GM03348 (cell line): ENCODE measurements at places on chromosomes 16 and 17.
A peak's percentile ranks its signal among the peaks of the same experiment; 100 is the strongest.

DNA sequence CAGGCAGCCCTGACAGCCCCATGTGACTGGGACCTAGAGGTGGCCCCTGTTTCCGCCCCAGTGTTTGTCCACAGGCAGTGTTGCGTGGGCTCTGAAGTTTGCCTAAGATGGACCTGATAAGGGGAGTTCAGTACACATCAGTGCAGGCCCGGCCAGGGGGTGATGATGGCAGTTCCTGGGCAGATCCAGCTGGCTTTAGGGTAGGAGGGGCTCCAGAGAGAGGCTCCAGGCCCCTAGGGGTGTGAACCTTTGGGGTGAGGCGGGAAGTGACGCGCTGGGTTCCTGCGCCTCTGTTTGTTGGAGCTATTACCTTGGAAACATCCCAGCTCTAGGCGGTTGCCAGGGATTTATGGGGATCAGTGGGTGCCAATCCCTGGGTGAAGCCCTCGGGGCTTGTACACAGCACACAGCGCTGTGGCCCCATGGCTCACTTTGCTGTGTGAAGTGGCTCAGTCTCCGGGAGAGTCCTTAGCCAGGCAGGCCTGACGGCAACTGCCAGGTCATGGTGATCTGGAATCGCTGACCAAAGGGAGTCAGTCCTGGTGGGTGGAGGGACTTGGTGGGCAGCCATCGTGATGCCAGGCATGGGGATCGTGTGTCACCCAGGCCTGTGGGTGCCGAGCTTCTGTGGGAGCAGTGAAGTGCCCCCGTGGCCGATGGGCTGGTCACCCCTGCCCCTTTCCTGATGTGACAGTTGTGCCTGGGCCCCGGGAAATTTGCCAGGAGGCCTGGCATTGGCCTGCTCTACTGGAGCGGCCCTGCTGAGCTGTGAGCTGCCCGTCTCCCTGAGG, 146.1 kb downstream of the SEC14L1 start:
- no peak for DNase-seq

- no peak for DNase-seq
These were observed 69.8 kb downstream of the MRTFB start for GRCh38 chr16:14140923-14141322.

DNA sequence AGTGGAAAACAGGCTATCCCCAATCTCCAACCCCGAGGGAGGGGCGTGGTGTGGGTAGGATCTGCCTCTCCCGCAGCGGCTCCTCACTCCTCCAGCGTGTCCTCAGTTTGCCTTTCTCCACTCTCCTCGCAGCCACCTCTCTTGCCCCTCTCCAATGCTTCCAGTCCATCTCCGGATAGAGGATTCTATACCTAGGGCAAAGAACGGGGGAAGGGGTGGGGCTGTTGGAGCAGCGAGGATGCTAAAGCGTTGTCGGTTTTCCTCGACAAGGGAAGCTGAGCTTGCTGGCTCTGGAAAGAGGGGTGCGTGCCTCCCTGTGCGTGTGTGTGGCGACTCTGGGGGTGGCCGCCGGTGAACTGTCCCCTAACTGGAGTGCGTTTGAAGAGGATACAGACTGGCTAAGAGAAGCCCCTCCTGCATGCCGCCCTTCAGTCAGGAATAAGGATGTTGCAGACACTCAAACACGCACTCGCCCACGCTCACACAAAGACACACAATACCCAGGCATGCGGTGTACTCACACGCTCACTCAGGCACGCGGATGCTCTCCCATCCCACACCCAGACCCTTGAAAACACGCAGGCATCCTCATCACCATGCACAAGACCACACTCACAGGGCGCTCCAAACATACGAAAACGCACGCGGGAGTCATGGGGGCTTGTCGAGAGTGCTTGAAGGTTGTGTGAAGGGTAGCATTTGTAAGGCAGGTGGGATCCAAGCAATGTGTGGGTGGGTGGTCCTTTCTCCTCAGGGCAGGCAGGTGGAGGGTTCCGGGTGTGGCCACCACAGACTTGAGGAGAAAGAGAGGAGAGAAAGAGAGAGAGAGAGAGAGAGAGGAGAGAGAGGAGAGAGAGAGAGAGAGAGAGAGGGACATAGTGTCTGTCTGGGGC, 655 bp upstream of the GPR139 start:
- no peak for DNase-seq

- DNase-seq, result no peak
These were observed 2.1 kb downstream of the HERPUD1 start for GRCh38 chr16:56933828-56934598.

DNA sequence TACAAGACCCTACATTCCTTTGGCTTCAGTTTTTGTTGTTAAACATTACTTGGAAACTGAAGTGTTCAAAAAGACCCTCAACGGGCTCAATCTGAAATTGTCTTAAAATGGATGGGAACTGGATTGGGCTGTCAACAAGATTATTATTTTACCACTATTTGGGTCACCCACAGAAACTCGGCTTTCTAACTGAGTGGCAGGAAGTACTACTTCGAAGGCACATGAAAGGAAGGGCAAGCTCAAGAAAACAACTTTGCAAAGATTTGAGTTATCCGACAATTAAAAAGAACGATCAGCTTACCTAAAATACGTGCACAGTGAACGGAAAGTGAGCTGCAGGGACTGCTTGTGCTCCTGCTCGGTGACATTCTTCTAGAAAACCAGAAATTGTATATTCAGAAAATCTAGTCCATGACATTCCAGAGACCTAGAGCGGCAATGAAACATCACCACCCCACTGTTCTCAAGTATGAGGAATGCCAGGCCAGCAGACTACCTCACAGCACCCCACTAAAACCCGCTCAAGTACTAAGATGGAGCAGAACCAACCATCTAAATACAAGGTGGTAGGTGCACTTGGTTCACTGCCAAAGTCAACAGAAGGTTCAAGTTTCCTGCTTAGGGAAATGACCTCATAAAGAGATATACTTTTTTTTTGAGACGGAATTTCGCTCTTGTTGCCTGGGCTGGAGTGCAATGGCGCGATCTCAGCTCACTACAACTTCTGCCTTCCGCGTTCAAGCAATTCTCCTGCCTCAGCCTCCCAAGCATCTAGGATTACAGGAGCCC, 60.5 kb downstream of the ZZEF1 start:
- DNase-seq, result no peak

GRCh38 chr17:10352893-10353292, 19.9 kb downstream of the MYH13 start:
- DNase-seq, result no peak

DNA sequence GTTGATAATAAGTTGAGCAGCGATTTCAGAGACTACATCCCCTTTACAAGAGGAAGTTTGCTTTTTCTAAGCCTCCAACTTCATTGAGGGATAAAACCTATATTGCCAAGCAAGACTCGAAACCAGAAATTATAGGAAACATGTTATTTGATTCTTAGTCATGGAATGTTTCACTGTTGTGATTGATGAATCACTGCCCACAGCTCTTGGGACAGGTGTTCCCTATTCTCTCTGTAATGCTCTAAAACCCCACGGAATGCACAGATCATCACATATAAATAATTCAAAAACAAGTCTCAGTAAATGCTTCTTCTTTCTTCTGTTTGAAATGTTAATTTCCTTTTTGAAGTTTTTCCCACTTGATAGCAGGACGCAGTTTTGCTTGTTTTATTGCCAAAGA, 809.5 kb upstream of the GOT2 start:
- peak; percentile 40 for DNase-seq

DNA sequence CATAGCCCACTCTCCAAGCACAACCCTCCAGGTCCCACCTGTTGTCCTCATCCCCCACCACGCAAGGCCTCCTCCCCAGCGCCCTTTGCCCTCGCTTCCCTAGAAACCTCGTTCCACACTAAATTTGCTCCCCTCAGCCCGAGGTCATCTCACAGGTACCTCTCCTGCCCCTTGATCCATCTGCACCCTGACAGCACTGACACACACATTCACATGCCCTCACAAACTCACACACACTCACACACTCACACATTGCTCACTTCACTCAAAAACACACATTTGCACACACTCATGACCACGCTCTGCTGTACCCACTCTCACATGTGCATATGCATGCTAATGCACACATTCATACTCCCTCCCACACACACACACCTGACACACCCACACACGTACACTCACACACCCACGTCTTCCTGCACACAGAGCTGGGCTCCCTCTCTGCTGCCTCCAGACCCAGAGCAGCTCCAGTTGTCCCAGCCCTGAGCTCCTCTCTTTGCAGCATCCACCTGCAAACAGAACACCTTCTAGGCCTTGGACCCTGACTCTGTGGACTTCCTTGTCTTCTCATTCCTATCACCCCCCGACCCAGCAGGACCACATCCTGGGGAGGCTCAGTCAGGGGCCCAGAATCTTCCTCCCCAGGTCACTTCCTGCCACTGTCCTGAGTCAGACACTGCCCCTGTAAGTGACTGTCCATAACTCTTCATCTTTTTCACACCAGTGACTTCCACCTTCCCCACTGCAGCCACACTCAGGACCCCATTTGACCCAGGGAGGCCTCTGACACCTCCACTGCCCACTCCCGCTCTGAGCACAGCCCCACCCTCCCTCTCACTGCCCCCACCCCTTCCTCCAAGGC, 4.9 kb downstream of the ASGR2 start:
- no peak for DNase-seq

DNA sequence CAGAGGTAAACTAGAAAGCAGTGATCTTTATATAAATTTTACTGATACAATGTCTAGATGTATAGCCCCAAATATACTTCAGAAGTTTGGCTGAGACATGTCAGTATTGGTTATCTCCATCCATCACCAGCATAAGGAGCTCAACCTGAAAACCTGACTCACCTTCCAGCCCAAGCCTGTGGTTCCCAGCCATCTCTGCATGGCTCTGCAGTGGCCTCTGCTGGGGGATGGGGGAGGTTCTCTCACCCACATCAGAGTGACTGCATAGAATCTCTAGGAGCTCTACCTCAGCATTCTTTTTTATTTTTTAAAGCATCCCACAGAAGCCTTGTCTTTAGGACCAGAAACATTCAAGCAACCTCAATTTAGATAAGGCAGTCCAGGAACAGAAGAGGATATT, 27.3 kb downstream of the USP7 start:
- peak; percentile 65 for DNase-seq

DNA sequence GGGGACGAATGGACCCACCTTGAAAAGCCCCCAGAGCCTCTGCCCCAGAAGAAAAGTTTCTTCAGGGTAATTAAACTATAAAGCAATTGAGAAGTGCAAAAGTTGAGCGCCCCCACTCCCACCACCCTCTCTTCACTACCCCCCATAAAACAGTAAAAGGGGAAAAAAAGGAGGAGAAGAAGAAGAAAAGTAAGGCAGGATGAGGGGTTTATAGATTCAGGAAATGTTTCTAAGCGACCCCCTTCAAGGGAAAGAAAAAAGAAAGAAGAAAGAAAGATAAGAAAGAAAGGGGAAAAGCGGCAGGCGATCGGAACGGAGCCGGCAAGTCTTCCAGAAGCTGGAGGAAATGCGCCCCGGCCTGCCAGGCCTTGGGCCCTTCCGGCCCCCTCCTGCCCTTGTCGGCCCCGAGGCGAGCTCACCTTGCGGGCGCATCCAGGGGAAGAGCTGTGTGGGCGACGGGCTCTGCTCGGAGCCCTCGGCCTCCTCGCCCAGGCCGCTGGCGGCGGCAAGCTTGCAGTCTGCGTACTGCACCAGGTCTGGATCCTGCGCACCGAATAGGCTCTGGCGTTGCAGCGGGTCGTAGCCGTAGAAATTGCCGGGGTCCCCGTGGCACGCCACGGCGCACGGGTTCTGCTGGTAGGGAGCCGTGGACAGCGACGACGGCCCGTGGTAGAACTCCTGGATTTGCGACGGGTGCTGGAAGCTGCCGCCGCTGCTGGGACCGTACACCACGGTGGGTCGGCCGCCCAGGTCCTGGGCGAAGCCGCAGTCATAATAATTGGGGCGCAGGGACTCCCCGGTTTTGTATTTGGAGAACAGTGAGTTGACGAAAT, 1.0 kb downstream of the HOXB8 start:
- peak; percentile 56 for DNase-seq

DNA sequence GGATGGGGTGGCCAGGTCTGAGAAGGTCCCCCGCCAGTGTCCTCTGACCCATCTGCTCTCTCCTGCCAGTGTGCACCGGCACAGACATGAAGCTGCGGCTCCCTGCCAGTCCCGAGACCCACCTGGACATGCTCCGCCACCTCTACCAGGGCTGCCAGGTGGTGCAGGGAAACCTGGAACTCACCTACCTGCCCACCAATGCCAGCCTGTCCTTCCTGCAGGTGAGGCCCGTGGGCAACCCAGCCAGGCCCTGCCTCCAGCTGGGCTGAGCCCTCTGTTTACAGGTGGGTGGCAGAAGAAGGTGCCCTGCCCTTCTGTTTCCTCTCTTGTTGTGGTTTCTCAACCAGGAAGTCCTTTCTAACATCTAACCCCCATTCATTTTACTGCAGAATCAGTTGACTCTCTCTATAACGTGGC, 7.1 kb downstream of the ERBB2 start:
- DNase-seq, result no peak

DNA sequence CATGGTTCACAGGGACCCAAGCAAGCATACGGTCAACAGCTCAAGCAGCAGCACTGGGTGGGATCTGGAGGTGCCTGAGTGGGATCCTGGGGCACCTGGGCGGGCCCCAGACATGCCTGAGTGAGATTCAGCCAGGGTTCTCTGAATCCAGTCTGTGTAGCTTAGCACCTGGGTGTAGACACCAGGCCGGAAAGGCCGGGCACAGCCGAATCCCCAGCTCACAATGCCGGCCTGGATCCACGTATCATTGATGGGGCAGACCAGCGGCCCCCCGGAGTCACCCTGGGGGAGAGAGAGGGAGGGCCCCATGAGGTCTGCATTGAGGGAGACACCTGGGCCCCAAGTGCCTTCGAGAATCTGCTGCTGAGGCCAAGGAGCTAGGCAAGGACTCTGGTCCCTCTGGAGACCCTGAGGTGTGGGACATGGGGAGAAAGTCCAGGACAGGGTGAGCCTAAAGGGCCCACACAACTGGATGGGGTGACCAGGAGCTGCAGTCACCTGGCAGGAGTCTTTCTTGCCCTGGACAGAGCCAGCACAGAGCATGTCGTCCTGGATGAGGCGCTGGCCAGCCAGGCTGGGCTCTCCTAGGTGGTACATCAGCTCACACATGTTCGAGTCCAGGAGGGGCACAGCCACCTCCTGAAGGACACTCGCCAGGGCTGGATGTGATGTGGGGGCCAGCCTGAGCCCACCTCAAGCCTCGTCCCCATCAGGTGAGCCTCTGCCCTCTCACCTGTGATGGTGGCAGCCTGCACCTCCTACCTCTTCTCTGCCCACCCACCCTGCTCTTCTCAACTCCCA, 9.7 kb downstream of the ZG16B start:
- no peak for DNase-seq

GRCh38 chr16:21302898-21303528, 24.9 kb upstream of the CRYM start:
- DNase-seq, result peak; percentile 59

DNA sequence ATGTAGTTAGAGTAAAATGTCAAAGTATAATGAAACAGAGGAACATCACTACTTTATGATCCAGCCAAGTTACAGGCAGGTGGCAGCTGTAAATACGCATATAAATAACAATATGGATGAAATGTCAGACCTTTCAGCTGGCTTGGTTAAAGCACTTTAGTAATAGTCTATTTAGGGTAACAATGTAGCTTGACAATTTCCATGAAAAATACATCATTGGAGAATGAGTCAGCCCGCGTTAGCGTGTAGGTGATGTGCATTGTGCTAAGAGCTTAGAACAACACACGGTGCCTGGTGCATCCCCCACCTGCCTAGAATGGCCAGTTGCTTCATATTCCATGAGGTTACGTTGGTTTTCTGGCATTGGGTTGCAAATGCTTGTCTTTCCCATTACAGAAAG, 119.4 kb downstream of the RBFOX1 start:
- no peak for DNase-seq
